CD4-positive, alpha-beta T cell treated with Interleukin-10 for 1 hour (primary cell): ENCODE measurements at places on chromosomes 16 and 17.

DNA sequence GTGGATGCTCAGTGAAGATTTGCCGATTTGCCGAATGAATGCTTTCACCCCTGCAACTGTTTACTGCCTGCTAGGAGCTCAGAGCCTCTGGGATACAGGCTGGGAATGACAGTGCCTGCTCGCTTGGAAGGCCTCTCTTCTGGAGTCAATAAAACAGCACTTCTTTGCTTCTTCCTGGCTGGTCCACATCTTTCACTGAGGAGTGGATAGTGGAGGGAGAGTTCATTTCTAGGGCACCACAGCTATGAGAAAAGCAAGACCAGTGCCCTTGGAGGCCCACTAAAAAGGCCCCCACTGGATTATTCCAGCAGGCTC, 3.1 kb upstream of the USP7 start:
- DNase-seq: no peak

GRCh38 chr16:4572715-4573114, 16.6 kb downstream of the C16orf96 start:
- DNase-seq: no peak

- DNase-seq: no peak
Observed at GRCh38 chr16:51151961-51152663, 1.0 kb upstream of the SALL1 start.

DNA sequence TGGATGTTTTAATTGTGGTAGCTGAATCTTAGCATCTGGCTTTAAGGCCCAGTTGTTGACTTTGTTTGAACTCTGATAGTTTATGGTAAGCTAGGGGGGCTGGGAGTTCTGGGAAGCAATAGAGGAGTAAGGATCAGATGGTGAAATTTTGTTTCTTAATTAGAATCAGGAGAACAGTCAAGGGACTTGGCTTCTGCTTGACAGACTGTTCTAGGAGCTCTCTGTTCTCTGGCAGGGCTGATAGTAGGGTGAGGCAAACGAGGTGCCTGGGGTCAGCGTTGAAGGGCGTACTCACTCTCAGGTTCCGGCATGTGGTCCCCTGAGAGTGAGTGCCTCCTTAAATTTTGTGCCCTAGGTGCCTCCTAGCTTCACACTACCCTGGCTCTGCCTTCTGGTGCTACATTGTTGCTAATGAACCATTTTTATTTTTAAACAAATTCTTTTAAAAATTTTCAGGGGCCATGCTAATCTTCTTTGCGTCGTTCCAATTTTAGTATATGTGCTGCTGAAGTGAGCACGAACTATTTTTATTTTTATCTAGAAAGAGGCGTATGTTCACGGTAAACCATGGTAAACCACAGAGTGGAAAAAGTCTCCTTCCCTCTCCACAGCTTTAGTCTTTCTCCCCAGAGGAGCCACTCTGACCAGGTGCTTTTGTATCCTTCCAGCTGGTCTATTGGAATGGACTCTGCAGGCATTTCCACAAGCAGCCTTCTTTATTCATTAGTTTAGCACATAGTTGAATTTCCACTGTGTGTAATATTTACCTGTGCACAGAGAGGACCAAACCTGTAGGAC, 19.7 kb downstream of the SLC7A6 start:
- DNase-seq: no peak

DNA sequence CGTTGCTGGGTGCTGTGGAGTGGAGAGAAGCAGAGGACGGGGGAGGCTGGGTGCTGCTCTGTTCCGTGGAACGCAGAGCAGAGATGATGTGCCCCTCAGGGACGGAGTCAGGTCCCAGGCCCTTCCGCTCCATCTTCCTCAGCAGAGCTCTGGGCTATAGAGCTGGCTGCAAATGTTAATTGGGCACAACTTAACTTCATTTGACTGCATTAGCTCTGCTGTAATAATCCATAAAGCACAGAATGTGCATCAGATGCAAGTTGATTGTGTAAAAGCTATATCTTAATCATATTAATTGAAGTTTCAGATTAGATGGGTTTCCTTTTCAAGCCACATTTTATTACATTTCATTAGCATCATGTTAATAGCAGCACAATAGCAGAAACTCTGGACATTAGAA, 212.6 kb downstream of the ABCC12 start:
- DNase-seq: no peak

GRCh38 chr17:7972131-7972785, 30.2 kb upstream of the GUCY2D start:
- no peak for DNase-seq

- DNase-seq: no peak
Observed at GRCh38 chr17:20266806-20267458, 200.4 kb downstream of the LGALS9B start.

- no peak for DNase-seq
Observed at GRCh38 chr16:71869089-71869488, 14.9 kb downstream of the ZNF821 start.

DNA sequence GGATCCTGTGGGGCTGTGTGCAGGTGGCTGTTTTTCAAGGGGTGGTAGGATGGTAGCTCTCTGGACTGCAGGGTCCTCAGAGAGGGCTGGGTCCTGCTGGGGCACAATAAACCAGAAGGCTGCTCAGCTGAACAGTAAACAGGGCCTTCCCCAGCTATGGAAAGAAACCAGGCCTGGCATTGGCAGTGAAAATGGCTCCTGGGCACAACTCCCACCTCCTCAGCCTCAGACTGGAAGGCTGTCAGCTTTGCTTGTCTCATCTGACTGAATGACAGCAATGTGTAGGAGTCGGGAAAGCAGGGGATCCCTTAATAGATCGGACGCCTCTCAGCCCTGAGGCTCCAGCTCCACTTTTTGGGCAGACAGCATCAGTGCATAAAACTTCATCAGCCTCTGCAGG, 59.8 kb upstream of the NLRP1 start:
- no peak for DNase-seq

GRCh38 chr17:17749921-17750320, 68.7 kb downstream of the RAI1 start:
- DNase-seq: peak; percentile 74

GRCh38 chr17:76517638-76518038, 16.4 kb upstream of the RHBDF2 start:
- no peak for DNase-seq

GRCh38 chr17:80166446-80166845, 3.4 kb upstream of the CARD14 start:
- DNase-seq: no peak

GRCh38 chr17:51256101-51256500, 3.7 kb downstream of the MBTD1 start:
- DNase-seq: no peak

- DNase-seq: no peak
Observed at GRCh38 chr16:24525970-24526559, 13.3 kb upstream of the RBBP6 start.
